Hepatocyte (in vitro differentiated cells): ENCODE measurements at places on chromosomes 4 and X.
A peak's percentile ranks its signal among the peaks of the same experiment; 100 is the strongest.

- DNase-seq = no peak
Measured at GRCh38 chr4:25956260-25956659, 42.2 kb downstream of the SMIM20 start.

- no peak for DNase-seq
Measured at GRCh38 chr4:60617731-60618130, 582.4 kb upstream of the ADGRL3 start.

- DNase-seq = no peak
Measured at GRCh38 chrX:14573161-14573560, 43.8 kb downstream of the GLRA2 start.

- DNase-seq = peak; percentile 83
Measured at GRCh38 chr4:38621028-38621684, 42.8 kb upstream of the KLF3 start.

DNA sequence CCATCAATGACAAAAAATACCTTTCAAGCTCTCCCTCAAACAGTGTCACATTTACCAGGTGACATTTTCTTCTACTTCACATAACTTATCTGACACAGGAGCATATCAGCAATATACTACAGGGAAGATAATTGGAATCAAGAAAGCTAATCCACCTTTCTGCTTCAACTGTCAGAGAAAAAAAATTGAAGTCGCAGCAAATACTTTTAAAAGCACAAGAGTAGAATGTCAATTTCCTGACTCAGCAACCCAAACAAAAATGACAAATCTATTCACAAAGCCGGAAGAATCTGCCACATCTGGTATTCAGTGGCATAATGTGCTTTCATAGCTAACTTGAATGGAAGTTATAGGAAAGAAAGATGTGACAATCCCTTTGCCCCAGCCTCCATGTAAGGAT, 36.7 kb downstream of the AGA start:
- DNase-seq = no peak

DNA sequence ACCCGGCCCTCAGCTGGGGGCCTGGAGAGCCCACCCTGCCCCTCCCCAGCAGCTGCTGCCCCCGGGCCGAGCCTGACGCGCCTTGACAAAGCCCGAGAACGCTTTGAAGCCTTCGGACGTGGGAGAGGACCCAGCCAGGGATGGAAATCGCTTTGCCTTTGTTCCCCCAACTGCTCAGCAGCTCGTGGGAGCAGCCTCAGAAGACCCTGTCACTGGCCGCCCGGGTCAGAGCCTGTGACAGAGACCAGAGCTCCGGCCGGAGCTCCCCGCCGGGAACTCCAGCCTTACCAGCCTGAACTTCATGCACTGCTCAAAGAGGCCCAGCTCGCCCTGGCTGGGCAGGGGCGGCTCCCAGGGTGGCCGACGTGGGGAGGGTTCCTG, 2.6 kb upstream of the SLC6A8 start:
- DNase-seq = no peak

- DNase-seq = no peak
Measured at GRCh38 chr4:76691807-76692582, 205.9 kb downstream of the SOWAHB start.

GRCh38 chr4:102684610-102685052, 76.1 kb downstream of the MANBA start:
- peak; percentile 19 for DNase-seq

GRCh38 chrX:103685396-103685795, 1.1 kb downstream of the MORF4L2 start:
- DNase-seq = peak; percentile 44

DNA sequence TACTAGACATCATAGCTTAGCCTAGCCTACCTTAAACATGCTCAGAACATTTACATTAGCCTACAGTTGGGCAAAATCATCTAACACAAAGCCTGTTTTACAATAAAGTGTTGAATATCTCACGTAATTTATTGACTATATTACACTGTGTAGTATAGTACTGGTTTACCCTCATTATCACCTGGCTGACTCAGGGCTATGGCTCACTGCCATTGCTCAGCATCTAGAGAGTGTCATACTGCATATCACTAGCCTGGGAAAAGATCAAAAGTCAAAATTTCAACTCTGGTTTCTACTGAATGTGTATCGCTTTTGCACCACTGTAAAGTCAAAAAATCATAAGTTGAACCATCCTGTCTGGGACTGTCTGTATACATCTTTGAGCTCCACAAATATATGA, 78.6 kb downstream of the CEP44 start:
- no peak for DNase-seq

- peak; percentile 22 for DNase-seq
Measured at GRCh38 chrX:111652719-111653118, 28.3 kb upstream of the ALG13 start.

GRCh38 chrX:7444967-7445366, 297.0 kb upstream of the PUDP start:
- no peak for DNase-seq

GRCh38 chr4:44760142-44760898, 34.0 kb upstream of the GNPDA2 start:
- peak; percentile 67 for DNase-seq

DNA sequence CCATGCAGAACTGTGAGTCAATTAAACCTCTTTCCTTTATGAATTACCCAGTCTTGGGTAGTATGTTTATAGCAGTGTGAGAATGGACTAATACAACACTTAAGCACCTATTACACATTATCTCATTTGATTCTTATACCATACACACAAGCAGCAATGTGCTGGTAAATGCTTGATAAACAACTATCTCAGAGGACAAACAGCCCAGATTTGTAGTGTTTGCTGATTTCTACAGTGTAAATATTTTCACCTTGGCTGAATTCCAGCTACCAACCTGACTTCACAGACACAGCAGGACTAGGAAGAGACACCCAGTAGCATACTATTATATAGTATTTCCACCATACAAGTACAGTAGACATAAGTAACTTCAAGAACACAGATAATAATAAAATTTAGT, 406.5 kb upstream of the CNKSR2 start:
- no peak for DNase-seq

- DNase-seq = peak; percentile 11
Measured at GRCh38 chrX:38426785-38427184, 74.4 kb downstream of the OTC start.

GRCh38 chrX:102712981-102713625, 855 bp downstream of the GPRASP2 start:
- peak; percentile 72 for DNase-seq

- DNase-seq = no peak
Measured at GRCh38 chr4:102599886-102600285, 98.7 kb downstream of the NFKB1 start.

GRCh38 chr4:122458625-122459024, 2.1 kb upstream of the IL2 start:
- peak; percentile 5 for DNase-seq

DNA sequence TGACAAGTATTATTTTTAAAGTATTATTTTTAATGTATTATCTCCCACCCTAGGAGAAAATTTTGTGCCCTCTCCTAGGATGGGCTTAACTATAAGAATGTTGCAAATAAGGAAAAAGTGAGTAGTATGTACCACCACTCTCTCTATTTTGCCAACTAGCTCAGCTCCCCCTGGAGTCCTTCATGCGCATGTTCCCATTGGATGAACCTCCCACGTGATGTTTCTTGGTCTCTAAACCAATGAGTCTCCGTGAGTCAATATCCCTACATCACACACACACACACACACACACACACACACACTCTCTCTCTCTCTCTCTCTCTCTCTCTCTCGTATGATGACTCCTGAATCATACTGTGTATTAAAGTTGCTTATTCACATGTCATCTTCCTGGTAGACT, 129.7 kb upstream of the ZFP42 start:
- no peak for DNase-seq

- no peak for DNase-seq
Measured at GRCh38 chr4:96429657-96430056, 589.8 kb downstream of the PDHA2 start.

DNA sequence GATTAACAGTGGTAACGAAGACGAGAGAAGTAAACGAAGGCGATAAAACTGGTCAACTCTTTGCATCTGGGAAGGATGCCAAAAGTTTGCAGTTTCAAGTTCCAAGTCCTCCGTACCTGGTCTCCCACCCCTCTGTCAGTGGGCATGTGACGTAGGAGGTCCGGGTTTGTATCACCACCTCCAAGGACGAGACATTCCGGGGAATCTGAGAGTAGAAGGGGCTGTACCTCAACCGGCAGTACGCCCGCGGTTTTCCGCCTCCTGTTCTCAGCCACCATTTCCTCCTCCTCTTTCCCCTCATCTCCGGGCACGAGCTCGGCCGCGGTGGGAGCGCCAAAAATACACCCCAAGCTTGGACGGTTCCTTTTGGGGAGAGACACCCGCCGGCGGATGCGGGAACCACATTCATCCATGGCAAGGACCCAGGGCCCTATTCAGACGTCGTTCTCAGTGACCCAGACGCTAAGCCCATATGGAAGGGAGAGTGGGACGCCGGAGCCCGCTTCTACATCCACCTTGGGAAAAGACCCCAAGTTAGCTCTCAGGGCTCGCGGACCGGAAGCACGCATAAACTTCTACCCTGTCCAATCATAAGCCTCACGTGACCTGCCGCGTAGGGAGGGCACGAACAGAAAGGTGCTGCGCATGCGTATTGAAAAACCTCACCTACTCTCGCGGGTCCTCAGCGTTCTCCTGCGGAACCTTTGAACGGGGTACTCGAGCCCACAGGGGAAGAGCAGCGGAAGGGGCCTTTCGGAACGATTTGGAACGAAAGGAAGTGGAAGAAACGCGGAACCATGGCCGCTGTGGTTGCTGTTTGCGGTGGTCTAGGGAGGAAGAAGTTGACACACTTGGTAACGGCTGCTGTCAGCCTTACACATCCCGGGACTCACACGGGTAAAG, at the start of the genes HELQ and MRPS18C:
Gene HELQ, minus strand, starts transcription at position 543 of the 903 bp plus-strand sequence. Its CDS starts 130 bp downstream, at position 413.
Gene MRPS18C, plus strand, starts transcription at position 778 of the 903 bp plus-strand sequence. Its CDS starts 20 bp downstream, at position 798.
- DNase-seq = peak; percentile 100

DNA sequence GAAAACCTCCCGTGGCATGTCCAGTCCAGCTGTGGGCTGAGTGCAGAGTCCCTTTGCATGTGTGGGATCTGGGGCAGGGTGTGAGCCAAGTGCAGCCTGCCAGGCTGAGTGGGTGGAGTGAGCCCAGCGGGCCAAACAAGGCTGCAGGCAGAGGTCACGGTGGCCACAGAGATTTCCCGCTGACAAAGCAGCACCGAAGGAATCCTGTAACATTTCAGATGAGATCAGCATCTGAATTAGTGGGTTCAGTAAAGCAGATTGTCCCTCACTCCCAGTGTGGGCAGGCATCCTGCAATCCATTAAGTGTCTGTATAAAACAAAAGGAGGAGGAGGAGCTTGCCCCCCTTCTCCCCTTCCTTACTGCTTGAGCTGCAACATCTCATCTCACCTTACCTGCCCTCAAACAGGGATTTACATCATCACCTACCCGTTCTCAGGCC, 324.4 kb downstream of the FAT4 start:
- peak; percentile 17 for DNase-seq

- no peak for DNase-seq
Measured at GRCh38 chrX:151099001-151099400, 77.4 kb upstream of the GPR50 start.

DNA sequence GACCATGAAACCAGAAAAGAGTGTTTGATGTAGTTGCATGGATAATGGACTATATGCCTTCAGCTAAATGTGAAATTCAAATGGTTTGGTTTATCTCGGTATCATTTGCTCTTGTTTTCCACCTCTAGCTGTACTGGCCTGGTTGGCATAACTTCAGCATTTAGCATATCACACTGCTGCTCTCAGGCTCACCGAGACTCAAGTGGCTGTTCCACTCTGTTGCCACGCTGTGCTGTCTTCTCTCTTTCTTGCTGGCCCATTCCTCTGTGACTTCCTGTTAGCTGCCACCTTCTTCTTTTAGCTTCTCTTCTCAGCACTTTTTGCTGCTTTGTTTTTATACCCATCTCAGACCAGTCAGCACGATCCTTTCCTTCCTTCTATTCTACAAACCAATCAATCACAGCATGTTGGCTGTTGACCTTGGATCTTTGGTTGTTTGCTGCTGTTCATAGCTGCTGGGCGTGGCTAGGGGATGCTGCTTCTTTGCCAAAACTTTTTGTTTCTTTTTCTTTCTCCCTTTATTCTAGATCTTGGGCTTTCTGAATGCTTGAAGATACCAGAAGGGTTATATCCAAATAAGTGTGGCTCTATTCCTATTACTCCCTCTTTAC, 24.0 kb downstream of the INTS6L start:
- DNase-seq = no peak

DNA sequence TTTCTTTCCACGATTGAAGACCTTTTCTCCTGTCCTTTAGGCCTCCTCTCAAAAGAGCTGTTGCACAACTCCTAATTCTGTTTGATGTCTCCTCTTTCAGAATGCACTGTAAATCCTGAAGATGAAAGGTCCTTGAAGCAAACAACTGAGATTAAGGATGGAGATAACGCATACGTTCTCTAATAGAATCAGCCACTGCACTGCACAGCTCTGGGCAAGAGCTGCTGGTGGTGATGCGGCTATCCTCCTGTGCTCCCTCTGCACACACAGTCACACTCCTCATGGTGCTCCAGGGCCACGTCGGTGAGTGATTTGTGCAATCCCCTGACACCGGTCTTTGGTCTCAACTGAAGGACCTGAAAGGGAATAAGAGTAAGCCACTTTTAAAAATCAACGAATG, 208.7 kb downstream of the PDGFC start:
- DNase-seq = no peak
